ENCODE measurements at places on chromosomes 2 and 18.

GRCh38 chr2:77016443-77017354 lies 505.5 kb downstream of the LRRTM4 start:
- DNase-seq, result no peak

DNA sequence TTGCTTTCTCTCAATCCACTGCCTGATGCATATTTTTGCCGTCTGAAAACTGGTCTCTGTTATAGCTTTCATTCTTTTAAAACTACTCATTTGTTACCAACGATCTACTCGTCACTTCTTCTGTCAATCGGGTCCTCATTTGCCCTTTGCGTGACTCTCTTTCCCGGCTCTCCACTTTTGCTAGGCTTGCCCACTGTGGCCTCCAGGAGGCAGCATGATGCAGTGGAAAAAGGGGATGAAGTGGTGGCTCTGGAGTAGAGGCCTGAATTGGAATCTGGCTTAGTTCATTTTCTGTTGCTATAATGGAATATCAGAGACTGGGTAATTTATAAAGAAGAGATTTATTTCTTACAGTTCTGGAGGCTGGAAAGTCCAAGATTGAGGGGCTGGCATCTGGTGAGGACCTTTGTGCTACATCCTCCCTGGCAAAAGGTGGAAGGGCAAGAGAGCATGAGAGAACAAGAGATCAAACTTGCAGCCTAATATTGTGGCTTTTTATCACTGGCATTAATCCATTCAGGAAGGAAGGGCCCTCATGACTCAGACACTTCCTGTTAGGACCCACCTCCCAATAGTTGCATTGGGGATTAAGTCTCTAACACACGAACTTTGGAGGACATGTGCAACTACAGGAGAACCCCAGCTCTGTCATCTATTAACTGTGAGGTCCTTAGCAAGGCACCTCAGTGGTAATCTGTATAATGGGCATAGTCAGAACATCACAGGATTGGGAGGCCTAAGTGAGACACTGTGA lies 15.4 kb downstream of the GDF7 start:
- peak; percentile 19 for DNase-seq

DNA sequence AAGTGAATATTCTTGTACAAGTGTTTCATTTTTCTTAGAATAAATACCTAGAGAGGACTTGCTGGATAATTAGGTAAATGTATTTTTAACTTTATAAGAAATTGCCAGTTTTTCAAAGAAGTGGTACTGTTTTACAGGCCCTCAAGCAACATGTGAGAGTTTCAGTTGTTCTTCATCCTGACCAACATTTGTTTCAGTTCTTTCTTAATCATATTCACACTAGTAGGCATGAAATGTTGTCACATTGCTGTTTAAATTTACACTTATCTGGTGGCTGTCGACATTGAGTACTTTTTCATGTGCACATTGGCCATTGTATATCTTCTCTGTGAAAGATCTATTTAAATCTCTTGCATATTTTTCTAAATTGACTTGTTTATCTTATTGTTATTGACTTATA lies 178.1 kb downstream of the ACOXL start:
- DNase-seq, result no peak

DNA sequence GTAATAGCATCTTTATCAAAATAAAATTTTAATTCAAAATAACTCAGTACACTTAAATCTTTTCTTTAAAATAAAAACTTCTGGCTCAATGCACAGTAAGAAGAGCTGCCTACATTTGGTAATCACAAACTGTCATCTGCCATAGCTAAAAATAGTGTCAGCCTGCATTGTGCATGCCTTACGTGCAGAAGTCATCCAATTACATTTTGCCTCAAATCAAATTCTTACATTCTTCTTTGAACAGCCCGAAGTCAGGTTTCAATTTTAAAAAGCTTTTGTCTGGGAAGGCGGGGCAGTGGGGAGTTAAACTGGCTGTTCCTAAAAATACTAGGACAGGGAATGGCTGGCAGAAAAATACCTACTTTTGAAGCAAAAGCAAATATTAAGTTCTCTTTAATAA lies 51.1 kb downstream of the RTN4 start:
- DNase-seq, result peak; percentile 86

GRCh38 chr2:36356298-36356989 lies 866 bp downstream of the CRIM1 start:
- DNase-seq, result no peak

DNA sequence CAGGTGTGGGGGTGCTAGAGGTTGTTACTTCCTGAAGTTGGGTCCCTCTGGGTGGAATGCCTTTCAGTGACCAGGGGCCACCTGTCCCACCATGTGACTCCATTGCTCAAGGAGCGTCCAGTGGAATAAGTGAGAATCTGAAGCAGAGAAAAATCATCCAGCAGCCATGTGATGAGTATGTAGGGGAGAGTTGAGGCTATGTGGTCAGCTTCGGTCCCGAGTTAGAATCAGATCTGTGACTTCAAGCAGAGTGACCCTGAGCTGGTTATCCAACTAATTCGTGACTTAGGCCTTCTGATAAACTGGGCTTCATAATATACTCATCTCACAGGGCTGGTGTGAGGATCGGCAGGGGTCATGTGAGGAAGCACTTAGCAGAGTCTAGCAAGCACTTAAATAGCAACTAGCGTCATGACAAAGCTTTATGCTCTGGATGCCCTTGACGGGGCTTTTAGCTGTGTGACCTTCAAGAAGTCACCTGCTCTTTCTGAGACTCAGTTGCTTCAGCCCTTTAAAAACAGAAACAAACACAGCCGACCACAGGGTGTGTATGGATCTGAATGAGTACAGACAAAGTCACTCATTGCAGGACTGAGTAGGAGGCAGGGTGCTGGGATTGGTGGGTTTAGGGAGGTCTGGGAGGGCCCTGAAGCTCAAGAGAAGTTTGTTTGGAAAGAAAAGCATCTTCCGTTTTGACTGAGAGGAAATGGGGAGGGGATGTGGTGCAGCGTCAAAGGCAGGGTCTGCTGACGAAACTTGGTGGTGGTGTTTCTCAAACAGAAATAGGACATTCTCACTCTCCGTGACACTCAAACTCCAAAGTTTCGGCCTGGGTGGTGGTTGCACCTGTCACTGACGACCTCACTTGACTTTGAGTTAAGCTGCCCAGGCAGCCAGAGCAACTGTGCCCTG lies 264.0 kb upstream of the CXCR4 start:
- no peak for DNase-seq

DNA sequence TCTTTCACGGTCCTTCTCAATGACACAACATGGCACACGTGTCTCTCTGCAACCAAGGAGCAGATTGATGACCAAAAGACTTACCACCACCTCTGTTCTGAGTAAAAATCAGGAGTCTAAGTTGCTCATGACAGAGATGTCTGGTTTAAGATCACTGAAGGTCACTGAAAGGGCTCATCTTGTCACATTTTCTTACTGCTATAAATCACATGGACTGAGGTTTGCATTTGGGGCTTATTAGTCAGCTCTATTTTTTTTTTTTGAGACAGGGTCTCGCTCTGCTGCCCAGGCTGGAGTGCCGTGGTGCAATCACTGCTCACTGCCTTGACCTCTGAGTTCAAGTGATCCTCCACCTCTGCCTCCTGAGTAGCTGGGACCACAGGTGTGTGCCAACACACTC lies 19.4 kb downstream of the CFLAR start:
- DNase-seq, result no peak

GRCh38 chr2:71666094-71666474 lies 212.7 kb downstream of the DYSF start:
- no peak for DNase-seq

DNA sequence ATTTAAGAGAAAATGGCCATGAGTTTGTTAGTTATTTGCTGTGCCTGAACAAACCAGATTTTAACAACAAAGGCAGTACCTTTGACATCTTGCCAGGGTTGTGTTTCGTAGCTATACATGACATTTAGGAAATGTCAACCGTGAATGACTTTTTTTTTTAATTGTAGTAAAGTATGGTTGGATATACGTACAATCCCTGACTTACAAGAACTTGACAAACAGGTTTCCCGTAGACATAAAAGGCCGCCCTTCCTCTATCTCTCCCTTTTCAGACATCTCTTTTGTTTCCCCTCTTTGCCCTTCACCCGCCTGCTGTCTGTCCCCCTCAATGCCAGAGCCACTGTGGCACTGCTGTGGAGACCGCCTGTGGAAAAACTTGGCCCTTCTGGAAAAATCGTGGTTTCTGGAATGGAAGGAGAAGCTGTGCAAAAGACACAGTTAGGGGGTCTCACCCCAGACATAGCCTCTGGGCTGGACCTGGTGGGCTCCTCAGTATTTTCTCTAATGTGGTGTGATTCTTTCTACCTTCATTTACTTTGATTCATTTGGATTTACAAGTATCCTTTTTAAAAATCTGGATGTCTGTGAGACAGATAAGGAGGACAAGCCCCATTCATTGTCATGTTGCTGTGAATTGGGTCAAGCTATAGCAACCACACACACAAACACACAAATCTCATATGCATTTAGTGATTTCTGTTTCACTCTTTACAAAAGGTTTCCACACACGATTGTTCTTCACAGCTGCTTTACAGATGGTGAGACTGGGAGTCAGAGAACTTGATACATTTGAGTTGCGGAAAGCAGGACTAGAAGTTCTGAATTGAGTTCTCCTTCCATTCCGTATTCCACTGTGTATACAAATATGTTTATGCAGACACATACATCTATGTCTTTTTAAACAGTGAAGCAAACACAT lies 48.6 kb downstream of the SPATS2L start:
- DNase-seq, result no peak

DNA sequence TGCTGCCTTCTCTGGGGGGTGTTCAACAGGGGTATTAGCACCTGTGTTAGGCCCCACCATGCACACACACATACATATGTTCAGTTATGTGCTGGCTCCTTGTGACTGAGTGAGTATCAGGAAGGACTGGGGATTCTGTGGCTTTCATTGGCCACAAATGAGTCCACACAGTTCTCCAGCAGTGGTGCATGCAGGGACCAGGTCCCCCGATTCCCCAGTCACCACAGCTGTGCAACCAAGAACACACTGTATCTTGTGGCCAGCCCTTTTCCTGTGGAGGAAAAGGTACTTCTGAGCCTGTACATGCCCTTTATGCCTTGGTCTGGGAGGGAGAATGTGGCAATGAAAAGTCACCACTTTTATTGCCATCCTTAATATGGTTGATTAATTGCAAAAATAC lies 74.9 kb upstream of the KLF7 start:
- no peak for DNase-seq

DNA sequence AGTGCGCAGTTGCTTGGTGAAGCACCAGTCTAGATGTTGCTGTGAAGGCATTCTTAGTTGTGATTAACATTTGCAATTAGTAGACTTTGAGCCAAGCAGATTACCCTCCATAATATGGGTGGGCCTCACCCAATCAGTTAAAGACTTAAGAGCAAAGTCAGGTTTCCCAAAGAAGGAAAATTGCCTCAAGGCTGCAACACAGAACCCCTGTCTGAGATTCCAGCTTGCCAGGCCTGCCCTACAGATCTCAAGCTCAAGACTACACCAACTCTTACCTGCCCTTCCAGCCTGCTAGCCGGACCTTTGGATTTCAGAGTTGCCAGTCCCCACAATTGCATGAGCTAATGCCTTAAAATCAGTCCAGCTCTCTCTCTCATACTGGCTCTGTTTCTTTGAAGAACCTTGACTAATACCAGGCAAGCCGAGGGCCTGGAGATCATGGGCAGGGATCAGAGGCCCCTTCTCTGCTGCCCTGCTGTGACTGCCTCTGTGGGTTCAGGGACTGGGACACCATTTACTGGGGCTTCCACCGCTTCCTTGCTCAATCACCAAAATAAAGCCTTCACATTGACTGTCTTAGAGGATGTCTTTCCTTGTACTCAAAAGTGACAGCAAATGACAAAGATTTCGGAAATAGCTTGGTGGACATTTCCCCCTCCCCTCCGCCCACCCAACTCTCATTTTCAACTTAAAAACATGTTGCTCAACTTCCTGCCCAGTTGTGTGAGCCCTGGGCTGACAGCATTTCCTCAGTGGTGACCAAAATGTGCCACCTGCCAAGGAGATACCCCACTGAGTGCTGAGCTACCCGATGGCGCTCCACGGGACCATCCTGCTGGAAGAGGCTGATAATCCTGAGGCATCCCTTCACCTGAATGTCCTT lies 86.7 kb downstream of the GALNT14 start:
- no peak for DNase-seq

GRCh38 chr18:31247574-31248199 lies 70.3 kb upstream of the DSG1 start:
- no peak for DNase-seq

DNA sequence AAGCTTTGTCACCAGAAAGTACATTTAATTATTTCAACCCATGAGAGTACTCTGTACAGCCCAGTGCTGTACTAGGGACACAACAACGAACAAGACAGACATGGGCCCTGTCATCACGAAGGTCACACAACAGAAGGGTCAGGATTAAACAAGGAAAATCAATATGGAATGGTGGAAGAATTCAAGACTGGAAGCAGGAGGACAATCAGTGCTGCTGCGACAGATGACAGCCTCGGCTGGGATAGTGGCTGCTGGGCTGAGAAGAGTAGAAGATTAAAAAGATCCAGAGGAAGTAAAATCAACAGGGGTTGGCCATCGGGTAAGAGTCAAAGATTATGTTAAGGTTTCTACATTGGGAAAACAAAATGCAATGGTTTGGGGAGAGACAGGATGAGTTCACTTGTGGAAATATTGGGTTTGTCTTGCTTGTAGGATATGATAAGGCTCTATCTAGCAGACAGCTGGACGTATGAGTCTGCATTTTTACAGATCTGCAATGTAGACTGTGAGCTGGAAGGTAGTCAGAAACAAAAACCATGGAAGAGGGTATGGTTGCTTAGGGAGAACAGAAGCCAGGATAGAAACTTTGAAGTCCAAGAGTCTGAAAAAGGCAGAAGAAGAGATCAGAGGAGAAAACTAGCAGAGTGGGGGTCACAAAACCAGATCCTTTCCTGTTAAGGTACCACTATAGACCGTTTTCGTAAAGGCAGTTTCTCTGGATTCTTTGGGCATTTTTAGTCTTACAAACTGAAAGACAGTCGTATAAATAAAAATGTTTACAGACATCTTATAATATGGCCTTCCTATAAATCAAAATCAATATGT lies 84.1 kb downstream of the PRELID3A start:
- DNase-seq, result no peak

DNA sequence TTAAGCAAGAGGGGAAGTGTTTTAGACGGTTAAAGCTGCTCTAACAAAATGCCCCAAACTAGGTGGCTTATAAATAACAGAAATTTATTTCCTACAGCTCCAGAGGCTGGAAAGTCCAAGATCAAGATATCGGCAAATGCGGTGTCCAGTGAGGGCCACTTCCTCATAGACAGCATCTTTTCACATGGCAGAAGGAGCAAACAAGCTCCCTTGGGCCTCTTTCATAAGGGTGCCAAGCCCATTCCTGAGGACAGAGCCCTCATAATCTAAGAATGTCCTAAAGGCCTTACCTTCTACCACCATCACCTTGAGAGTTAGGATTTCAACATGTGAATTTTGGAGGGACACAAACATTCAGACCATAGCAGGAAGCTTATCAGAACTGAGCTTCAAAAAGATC lies 57.3 kb upstream of the PPP1CB start:
- no peak for DNase-seq

DNA sequence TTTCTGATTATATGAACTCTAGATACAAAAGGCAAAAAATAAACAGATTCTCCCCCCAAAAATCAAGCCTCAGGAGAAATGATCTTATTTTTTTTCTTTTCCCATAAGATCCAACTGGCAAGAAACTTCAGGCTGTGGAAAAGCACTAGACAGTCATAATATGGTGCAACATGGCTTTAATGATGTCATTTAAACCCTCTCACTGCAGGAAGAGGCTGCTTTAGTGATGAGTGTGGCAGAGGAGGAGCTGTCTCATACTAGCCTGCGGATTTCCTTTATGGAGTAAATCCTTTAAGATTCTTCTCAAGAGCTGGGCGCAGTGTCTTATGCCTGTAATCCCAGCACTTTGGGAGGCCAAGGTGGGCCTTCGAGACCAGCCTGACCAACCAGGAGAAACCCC lies 83.3 kb upstream of the CD28 start:
- DNase-seq, result peak; percentile 95

GRCh38 chr2:170997893-170998597 lies 69.0 kb downstream of the GORASP2 start:
- no peak for DNase-seq
